Activated CD4-positive, alpha-beta T cell treated with anti-CD3 and anti-CD28 coated beads for 48 hours (primary cell): ENCODE measurements at places on chromosomes 3 and 15.

DNA sequence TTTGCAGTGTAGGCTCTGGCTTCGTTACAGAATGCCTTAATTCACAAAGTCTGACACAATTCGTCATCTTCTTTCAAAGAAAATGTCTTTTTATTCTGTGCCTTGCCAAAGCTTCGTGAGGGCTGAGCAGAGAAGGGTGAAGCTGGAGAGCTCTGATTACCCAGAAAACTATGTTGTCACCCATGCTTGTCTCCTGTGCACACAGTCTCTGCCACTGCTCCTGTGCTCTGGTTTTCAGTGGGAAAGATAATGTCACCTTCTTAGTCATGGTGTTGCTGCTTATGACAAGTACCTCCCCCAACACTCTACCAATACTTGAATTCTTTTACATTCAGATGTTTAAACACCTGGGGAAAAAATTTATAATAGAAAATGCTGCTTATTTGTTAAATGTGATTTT lies 509.2 kb upstream of the GRM7 start:
- no peak for DNase-seq

DNA sequence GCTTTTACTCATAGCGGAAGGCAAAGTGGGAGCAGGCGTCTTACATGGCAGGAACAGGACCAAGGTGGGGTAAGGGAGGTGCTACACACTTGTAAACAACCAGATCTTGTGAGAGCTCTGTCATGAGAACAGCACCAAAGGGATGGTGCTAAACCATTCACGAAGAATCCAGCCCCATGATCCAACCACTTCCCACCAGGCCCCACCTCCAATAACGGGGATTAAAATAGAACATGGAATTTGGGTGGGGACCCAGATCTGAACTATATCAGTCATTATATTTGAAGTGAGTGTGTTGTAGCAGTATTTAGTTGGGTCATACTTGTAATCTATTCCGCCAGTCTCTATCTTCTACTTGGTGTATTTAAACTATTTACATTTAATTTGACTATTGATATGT lies 190.9 kb downstream of the RPLP1 start:
- DNase-seq: no peak

GRCh38 chr3:49673715-49674496 lies at the start of gene APEH:
APEH (plus strand) TSS chr3:49674351; CDS start chr3:49674402, 51 bp downstream.
- DNase-seq: peak; percentile 99

DNA sequence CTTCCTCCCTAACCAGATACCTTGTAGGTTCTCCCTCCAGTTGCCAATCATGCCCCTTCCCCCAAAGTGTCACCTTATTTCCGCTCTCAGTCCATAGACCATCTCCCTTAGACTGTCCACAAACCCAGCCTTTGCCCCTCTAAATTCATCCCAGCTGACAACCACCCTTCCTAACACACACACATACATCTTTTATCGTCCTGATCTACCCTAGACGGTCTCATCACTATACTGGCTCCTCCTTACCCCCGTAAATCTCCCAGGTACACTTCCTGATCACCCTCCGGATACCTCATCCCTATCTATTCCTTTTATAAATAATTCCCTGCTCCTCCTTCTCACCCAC lies 828 bp downstream of the THOC7 start:
- DNase-seq: no peak

GRCh38 chr3:113825090-113825489 lies 13.5 kb upstream of the GRAMD1C start:
- DNase-seq: no peak

GRCh38 chr3:2826453-2826852 lies 283.7 kb downstream of the IL5RA start:
- no peak for DNase-seq

GRCh38 chr3:55549177-55549576 lies 62.1 kb upstream of the WNT5A start:
- DNase-seq: no peak

- peak; percentile 25 for DNase-seq
Measured at GRCh38 chr3:187746442-187747281, 1.4 kb upstream of the BCL6 start.

DNA sequence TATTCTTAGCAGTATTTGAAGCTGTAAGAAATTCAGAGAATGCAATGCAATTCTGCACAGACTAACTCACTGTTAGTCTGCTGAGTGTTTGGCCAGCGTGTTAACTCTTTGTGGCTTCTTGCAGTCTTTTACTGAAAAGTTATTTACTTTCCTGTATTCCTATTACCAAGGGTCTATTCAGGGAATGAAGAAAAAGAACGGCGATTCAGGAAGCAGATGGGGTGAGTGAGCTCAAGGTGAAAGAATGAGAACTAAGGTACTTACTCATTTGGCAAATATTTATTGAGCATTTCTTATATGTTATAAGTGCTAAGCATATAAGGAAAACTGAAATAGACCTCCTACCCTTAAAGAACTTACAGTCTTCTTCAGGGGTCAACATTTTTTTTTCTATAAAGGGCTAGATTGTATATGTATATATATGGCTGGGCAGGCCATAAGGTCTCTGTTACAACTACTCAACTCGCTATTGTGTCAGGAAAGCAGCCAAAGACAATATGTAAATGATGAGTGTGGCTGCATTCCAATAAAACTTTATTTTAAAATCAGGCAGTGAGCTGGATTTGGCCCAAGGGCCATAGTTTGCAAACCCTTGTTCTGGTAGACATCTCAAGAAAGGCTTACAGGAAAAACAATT lies 271.9 kb upstream of the GADL1 start:
- DNase-seq: no peak

DNA sequence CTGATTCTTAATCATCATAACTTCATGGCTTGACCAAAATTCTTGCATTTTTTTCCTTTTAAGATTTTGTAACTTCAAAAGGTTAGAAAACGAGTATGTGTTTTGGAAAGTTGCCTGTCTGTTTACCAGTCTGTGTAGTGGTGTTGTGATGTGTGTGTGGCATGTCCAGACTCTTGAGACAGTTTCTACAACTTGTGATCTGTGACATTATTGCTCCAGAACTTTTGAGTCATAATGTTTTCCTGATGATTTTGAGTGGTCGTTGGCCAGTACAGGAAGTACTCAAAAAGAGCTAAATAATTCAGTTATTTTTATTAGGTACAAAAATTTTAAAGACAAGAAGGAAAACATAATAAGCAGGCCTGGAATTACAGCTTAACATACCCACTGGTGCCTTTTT lies 229.0 kb upstream of the C2CD4B start:
- DNase-seq: no peak

DNA sequence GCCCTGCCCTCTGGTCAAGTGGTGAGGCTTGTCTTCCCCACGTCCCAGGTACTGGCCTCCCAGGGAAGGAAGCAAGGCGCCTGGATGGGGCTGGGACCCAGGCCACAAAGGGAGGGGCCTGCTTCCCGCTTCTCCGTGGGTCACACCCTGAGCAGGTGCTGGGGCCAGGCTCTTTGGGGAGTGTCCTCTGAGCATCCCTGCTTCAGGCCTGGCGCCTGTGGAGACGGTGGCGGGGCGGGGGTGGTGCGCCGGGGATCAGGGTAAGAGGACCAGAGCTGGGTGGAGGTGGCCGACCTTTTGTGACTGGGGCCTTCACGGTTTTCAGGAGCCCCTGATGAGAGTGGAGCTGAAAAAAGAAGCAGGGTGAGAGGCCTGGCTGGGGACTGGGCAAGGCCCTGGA lies 3.6 kb downstream of the PLA2G4B start:
- DNase-seq: no peak

GRCh38 chr15:29054171-29055045 lies 168.6 kb downstream of the APBA2 start:
- DNase-seq: no peak

DNA sequence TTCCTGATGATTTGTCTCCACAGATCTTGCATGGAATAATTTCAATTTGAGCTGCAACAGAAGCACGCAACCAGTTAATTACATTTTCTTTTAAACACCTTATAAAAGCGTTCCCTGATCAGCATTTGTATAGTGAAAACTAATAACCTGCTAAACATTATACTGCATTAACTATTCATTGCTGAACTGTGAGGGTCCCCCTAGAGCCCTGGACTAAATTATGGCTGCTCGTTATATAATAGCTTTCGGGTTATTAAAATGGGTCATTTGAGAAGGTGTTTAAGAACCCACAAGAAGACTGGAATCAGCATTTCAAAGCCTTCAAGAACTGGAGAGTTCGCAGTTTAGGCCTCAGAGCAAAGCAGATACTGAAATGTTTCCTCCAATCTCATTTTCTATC lies 52.9 kb upstream of the ICE2 start:
- DNase-seq: no peak

GRCh38 chr3:73685061-73685460 lies 60.3 kb upstream of the PDZRN3 start:
- no peak for DNase-seq

DNA sequence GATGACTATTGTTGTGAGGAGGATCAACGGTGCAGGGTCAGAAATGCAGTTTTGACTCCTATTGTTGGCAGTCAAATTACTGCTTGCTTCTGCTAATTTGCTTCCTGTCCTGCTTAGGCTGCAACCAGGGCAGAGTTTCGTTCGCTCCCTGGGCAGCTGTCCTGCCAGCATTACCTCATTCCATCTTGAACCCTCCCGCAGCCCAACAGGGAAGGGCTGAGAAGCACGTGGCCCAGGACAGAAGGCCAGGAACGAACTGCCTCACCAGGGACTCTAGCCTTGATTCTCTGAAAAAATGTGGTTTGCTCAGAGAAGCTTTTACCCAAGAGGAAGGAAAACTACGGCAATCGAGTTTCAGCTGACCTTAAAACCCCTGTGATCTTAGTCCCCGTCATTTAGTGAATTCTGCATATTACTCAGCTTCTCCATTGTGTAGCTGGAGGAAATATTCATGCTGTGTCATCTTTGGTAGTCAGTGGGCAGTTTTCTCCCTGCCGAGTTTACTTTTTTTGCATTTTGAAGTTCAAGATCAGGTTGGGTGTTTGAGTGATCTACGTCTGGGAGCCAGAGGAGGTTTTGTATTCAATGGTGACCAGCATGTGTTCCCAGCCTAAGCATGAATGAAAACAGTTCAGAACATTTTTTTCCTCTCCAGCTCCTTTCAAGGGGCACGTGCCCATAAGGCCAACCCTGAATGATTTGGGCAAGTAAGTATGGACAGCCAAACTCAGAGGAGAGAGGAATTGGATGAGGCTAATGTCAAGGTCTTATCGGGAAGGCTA lies 23.0 kb downstream of the TLNRD1 start:
- peak; percentile 41 for DNase-seq

- no peak for DNase-seq
Measured at GRCh38 chr3:197295871-197296270, 2.5 kb downstream of the DLG1 start.

DNA sequence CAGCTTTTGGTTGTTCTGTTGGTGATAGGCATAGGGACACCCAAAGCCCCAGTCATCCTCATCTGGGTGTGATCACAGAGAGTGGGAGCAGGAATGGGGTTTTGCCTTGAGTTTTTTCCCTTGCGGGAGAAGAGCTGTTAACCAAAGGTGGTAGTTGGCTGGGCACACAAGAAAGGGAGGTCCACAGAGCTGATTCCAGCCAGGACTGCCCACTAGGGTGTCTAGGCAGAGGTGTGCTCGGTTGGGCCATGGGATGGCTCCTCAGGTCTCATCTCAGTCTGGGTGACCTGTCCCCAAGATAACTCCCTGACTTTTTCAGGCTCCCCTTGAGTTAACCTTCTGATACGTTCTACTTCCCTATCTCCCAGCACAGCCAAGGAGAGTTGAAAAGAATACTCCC lies 134.8 kb downstream of the PDE8A start:
- DNase-seq: no peak

DNA sequence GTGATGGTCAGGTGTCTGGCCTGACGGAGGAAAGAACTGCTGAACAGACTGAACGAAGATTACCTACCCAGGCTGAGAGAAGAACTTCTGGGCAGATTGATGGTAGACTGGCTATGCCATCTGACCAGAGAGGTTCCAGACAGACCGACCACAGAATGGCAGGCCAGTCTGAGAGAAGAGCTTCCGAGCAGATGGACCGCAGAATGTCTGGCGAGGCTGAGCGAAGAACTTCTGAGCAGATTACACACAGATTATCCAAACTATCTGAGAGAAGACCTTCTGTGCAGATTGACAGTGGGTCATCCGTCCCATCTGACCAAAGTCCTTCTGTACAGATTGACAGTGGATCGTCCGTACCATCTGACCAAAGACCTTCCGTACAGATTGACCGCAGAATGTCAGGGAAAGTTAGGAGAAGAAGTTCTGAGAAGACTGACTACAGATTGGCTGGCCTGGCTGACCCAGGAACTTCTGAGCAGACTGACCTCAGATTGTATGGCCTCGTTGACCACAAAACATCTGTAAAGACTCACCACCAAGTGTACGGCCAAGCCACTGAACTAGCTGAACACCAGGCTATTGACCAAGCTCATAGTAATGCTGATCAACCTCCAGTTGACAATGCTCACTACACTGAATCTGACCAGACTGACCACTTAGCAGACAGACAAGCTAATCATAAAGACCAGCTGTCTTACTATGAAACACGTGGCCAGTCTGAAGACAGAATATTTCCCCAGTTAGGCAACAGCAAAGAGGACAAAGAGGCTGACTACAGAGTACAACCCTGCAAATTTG lies 812 bp downstream of the TEX55 start:
- DNase-seq: no peak

- no peak for DNase-seq
Measured at GRCh38 chr15:96720656-96721055, 390.2 kb downstream of the NR2F2 start.

GRCh38 chr15:75942464-75942863 lies 38.8 kb downstream of the FBXO22 start:
- no peak for DNase-seq

DNA sequence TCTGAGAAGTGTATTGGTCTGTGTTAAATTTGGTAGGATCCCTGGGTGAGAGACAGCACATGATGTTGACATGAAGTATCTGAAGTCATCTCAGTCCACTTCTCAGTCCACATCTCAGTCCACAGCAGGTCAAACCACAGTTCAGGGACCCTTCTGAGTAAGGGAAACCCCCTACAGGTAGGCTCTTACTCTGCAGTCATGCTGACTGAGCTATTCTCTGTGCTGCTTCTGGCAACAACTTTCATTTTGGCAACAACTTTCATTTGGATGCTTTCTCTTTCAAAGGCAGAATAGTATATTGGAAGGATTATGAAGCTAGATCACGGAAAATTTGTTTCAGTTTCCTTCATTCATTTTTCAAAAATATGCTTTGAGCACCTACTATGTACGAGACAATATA lies 178.2 kb upstream of the GOLIM4 start:
- no peak for DNase-seq

DNA sequence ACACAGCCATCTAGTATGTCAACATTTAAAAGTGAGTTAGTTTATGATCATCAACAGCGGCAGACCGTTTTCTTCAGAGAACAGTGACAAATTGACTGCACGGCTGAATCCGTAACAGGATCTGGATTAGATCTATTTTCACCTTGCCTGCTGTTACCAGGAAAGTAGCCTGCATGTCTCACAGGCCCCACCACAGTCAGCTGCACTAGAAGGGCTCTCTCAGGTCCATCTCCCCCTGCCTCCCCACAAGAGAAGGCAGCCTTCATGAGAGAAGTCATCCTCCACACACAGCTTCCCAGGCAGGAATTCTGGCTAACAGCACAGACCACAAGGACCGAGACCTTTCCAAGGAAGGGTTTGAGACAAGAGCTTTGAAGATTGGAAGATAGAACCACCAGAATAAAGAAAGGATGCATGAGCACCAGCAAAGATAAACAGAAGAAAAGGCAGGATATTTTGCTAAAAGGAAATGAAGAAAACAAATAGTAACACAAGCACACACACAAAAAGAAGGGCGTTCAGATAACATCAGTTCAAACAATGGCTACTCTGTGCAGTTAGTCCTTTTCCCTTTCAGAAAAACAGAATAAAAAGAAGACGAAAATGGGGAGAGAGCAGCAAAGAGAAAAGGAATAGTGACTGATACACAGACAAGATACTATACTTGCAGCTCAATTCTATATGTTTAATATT lies 127.5 kb downstream of the SNRK start:
- DNase-seq: no peak

GRCh38 chr15:48636511-48636910 lies 9.0 kb downstream of the FBN1 start:
- no peak for DNase-seq
